ENCODE measurements at places on chromosomes 7 and 10. TPM values are rescaled to one million over a fixed set of nuclear protein-coding genes. Genes with fewer than 3 reads are reported as not detected.

The FRMD4A gene
- total RNA-seq = 37.9 TPM

The GCK gene
- total RNA-seq = 0.39 TPM

GRCh38 chr10:124353091-124353815 lies 65.5 kb downstream of the OAT start:
- no peak for DNase-seq

GRCh38 chr10:80709866-80710265 lies 172.2 kb downstream of the SH2D4B start:
- DNase-seq = no peak

DNA sequence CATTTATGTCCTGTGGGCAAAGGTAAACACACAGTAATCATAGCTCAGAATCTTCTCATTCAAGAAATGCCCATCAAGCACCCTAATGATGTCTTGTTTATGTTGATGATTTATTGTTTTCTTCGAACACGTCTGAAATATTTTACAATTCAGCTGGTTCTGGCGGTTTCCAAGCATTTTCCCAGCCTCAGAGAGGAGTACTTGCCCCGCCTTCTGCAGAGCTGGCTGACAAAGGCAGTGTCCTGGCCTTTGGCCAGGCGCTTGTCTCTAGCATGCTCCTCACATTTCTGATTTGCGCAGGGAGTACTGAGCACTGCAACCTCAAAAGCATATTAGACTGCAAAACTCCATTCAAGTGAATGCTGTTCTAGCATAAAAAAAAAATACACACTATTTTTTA lies 314.2 kb upstream of the GNAI1 start:
- no peak for DNase-seq

DNA sequence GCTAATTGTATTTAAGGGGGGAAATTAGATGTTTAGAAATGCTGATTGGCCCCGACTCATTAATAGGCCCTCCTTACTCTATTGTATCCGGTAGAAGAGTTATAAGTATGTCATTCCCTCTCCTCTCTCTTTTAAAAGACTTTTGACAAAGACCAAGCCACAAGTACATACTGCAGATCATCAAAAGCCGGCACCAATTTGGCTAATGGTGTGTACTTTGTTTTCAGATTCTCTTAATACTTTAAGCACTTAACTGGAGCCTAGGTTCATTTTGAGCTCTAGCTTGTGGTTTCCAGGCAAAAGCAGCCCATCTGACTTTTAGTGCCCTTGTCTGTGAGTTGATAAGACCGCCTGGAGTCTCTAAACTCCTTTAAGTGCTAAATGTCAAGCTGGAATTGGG lies 210.0 kb upstream of the LYZL1 start:
- DNase-seq = no peak

GRCh38 chr10:109343293-109343692 lies 580.0 kb downstream of the XPNPEP1 start:
- DNase-seq = no peak

DNA sequence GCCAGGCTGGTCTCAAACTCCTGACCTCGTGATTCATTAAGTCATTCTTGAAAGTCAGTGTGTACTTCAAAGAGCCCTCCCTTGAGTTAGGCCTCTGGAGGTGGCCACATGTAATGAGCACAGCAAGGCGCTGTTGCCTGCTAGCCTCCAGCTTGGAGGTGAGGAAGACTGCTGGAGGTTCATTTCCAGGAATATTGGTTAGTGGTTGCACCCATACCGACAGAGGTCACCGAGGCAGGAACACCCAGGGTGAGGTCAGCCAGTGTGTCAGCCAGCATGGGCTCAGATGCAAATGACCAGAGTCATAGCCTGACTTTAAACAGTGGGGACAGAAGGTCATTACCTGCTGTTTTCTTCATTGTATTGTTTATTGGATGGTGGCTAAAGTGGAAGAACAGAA lies 85.0 kb downstream of the PLPP4 start:
- no peak for DNase-seq

Data from ureter (tissue), 1 donor.